ENCODE measurements at places on chromosomes 5 and 9. TPM values are rescaled to one million over a fixed set of nuclear protein-coding genes. Genes with fewer than 3 reads are reported as not detected.

PCDHB8 gene
- total RNA-seq = not detected

DNA sequence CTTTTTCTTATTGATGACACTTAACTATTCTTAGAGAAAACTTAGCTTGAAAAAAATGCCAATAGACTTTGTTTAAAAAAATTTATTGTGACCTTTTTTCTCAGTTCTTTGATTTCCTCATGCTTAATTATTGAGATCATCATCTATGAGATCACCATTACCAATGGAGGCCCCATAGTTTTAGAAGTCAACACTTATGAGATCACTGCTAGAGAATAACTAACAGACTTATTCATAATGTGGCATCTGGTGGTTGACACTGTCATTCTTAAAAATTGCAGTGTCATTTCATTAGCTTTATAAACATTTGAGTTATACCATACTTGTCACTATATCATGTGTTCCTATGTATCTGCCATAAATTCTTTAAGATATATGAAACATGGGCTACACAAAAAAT is 14.9 kb upstream of the FEM1C start:
- peak; percentile 29 for ATAC-seq
- no peaks in the 10 kb centered on the region for H3K36me3 ChIP-seq
- H3K27me3 ChIP-seq = peaks cover 23% of the 10 kb centered on the region
- H3K4me1 ChIP-seq = no peaks in the 10 kb centered on the region
- no peak overlapping the region for H3K4me3 ChIP-seq

DNA sequence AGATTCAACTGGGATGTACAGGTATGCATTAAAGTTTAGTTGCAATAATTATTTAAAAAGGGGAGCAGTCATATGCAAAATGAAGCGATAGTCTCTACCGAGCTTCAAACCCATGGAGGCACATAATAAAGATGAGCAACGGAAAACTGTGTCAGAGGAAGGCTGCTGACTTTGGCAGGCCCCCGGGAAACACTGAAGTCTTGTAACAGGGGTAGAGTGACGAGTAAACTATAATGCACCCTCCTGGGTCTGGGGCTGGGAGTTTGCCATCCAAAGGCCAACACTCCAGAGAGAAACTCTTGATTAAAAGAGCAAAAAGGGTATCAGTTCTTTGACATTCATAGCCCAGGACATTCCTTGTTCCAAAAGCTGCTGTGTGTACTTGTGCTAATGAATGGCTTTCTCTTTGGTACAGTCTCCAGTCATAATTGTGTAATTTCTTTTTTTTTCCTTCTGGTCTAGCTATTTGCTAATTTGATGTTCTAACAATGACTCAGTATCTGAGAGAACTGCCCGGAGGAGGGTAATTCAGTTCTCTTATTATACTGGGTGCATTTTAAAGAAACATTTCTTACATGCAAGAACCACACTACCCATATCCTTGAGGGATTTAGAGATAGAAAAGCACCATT is 59.2 kb downstream of the TNC start:
- H3K36me3 ChIP-seq = no peaks in the 10 kb centered on the region
- H3K27me3 ChIP-seq = peaks cover 23% of the 10 kb centered on the region
- no peak overlapping the region for H3K4me3 ChIP-seq
- no peak for ATAC-seq

- no peak overlapping the region for H3K27ac ChIP-seq
- H3K36me3 ChIP-seq = no peaks in the 10 kb centered on the region
- H3K4me3 ChIP-seq = no peak overlapping the region
- no peaks in the 10 kb centered on the region for H3K4me1 ChIP-seq
- H3K27me3 ChIP-seq = no peaks in the 10 kb centered on the region
Observed at GRCh38 chr9:76136986-76137385, 246.5 kb downstream of the PCSK5 start.

DNA sequence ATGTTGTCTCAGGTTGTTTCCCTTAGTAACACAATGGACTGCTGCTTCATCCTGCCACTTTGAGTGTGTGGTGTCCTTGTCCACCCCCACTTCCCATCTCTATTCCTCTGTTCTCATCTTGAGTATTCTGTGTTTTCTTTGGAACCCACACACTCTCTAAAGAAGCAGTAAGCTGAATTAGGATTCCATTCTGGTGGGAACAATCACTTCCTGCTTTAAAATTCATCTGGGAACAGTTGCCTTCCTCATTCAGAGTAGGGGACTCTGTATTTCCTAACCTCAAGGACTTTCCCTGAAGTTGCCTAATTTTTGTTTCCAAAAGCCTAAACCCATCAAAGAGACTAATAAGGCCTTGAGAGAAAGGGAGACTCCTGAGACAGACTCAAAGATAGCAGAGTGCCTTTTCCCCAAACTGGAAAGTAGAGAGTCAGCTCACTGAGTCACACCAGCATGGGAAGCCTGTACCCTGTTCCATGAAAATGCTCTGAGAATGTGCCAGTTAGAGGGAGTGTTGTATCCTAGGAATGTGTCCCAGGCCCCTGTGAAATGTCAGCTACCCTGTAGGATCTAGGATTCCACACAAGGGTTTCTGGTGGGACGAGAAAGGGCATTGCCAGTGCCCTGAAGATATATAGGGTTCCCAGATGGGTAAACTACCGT is 63.6 kb downstream of the CCDC192 start:
- no peaks in the 10 kb centered on the region for H3K4me1 ChIP-seq
- no peaks in the 10 kb centered on the region for H3K36me3 ChIP-seq
- H3K27me3 ChIP-seq = peaks cover 7% of the 10 kb centered on the region

DNA sequence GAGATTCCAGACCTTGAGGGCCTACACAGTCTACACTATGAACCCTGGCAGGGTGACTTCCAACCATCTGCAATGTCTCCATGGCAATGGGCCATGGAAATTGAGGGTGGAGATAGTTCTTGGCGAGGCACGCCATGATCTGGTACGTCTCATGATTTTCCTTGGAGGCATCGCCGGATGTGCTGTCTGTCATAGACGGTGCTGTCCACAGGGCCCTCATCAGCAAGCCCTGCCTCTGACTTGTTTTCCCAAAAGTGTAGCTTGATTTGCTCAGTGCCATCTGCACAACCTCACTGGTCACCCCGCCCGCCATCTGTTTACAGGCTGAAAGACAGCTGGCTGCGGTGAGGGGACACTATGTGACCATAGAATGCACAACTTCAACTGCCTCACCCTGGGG is 73.5 kb downstream of the BOD1 start:
- H3K27me3 ChIP-seq = peaks cover 20% of the 10 kb centered on the region
- H3K4me1 ChIP-seq = no peaks in the 10 kb centered on the region
- no peak overlapping the region for H3K27ac ChIP-seq
- no peak overlapping the region for H3K4me3 ChIP-seq
- no peak for ATAC-seq

SPRY4 gene
- 1.1 TPM for total RNA-seq

ANKRD55 gene
- 0.22 TPM for total RNA-seq

DNA sequence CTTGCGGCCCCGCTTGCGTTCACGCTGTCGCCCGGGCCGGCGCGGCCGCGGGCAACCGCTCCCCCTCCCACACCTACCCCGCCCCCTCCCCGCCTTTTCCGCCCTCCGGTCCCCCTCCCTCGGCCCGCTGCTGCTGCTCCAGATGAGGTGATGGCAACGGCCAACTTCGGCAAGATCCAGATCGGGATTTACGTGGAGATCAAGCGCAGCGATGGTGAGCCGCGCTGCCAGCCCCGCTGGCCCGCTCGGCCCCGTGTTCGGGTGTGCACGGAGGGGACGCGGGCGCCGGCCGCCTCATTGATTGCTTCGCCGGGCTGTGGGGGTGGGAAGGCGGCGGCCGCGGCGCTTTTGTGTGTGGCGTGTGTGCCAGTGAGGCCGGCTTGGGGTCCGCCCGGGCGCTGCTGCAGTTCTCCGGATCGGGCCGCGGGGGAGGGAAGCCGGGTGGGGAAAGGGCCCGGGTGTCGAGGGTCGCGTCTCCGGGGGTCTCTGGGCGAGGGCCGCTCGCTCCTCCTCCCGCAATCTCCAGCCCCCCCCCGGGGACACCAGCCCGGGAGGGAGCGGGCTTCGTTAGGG is 403 bp downstream of the KIF2A start:
- H3K4me1 ChIP-seq = peaks cover 40% of the 10 kb centered on the region
- ATAC-seq = peak; percentile 25
- H3K36me3 ChIP-seq = peaks cover 55% of the 10 kb centered on the region
- H3K4me3 ChIP-seq = peak overlapping the region; percentile 97
- no peaks in the 10 kb centered on the region for H3K27me3 ChIP-seq

C9orf78 gene
- total RNA-seq = 23.4 TPM

GRCh38 chr9:4305065-4305985 is 5.5 kb upstream of the GLIS3 start:
- peaks cover 38% of the 10 kb centered on the region for H3K27me3 ChIP-seq
- no peak overlapping the region for H3K4me3 ChIP-seq
- peaks cover 1% of the 10 kb centered on the region for H3K36me3 ChIP-seq
- peaks cover 29% of the 10 kb centered on the region for H3K4me1 ChIP-seq
- no peak overlapping the region for H3K27ac ChIP-seq

CDO1 gene
- total RNA-seq = not detected

DNA sequence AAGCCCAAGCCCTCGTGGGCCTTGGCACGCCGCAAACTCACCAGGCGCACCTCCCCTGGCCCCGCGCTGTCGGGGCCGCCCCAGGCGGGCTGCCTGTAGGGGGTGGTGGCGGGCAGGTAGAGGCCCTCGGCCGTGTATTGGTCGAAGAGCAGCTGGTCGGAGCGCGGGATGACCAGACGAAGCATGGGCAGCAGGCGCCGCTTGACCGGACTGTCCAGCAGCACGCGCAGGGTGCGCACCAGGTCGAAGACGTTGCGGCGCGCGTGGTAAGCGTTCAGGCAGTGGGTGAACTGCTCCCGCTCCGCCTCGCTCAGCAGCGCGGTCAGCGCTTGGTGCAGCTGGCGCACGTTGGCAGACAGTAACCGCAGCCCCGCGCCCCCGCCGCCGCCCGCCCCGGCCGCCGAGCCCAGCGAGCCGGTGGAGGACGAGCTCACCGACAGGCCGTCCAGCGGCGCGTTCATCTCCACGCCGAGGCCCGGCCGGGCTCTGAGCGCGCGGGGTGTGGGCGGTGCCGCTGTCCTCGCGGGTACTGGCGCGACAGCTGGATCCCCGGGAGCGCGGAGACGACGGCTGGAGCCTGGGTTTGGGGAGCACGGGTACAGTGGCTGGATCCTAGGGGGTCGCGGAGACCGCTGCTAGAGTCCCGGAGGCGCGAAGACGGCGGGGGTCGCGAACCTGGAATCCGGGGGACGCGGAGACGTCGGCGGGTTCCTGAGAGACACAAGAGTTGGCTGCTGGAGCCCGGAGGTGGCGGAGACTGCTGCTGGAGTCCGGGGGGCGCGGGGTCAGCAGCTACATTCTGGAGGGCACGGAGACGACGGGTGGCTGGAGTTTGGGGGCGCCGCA is 709 bp downstream of the WHRN start:
- H3K27me3 ChIP-seq = peaks cover 3% of the 10 kb centered on the region
- no peaks in the 10 kb centered on the region for H3K4me1 ChIP-seq
- H3K36me3 ChIP-seq = no peaks in the 10 kb centered on the region

DNA sequence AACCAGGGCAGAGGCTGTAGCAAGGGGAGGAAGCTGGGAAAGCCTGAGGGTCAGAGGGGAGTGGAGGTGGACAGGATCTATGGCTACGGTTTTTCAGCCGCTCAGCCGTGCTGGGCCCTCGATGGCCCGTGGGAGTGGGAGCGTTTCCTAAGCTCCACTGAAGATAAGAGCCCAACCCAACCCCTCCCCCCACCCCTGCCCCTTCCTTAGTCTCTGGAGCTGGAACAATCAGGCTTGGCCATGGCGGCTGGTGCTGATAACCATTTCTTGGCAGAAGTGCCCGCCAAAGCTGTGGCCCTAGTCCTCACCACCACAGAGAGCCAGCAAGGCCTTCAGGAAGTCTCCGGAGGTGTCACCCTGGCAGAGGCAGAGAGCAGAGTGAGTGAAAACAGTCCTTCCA is 20.3 kb upstream of the TNIP1 start:
- peaks cover 36% of the 10 kb centered on the region for H3K4me1 ChIP-seq
- H3K27me3 ChIP-seq = no peaks in the 10 kb centered on the region
- no peak for ATAC-seq
- H3K4me3 ChIP-seq = no peak overlapping the region
- H3K27ac ChIP-seq = peak overlapping the region; percentile 39
- peaks cover 95% of the 10 kb centered on the region for H3K36me3 ChIP-seq

- ATAC-seq = no peak
- peaks cover 20% of the 10 kb centered on the region for H3K4me1 ChIP-seq
- peak overlapping the region; percentile 91 for H3K27ac ChIP-seq
- H3K27me3 ChIP-seq = no peaks in the 10 kb centered on the region
- H3K36me3 ChIP-seq = peaks cover 66% of the 10 kb centered on the region
- no peak overlapping the region for H3K4me3 ChIP-seq
Observed at GRCh38 chr9:92713528-92713927, 43.6 kb upstream of the IPPK start.

DNA sequence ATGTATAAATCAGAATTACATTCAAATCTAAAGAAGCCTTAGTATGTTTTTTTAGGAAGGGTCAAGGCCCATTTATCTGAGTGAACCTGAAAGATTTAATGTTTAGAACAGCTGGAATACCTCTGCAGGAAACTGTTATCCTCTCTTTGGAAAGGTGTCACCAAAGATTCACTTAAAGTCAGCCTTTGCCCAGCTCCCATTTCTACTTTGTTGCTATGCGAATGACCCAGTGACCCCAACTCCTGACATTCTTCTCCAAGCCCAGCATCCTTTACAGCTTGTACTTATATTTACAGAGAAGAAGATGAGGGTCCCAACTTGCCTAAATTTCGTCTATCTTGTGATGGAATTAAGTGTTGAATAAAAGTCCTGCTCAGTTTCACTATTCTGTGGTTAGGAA is 1198.6 kb downstream of the CDH12 start:
- H3K27me3 ChIP-seq = no peaks in the 10 kb centered on the region
- ATAC-seq = no peak
- no peaks in the 10 kb centered on the region for H3K4me1 ChIP-seq

DNA sequence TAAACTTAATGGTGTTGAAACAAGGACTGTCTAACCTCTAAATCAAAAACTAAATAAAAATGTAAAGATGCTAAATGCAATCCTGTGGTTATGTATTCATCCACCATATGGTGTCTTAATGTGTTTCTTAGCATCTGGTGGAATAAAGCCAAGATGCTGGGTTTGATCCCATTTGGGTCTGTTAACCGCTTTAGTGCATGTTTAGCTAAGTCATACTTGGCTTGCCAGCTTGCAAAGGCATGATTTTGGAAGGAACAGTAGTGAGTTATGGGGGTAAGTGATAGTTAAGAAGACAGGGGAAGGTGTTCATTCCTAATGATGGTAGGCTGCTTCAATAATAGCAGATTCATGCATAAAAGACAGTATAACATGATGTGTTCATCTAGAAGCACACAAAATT is 139.0 kb upstream of the SLC27A6 start:
- H3K4me1 ChIP-seq = no peaks in the 10 kb centered on the region
- no peak for ATAC-seq
- H3K27ac ChIP-seq = no peak overlapping the region
- no peak overlapping the region for H3K4me3 ChIP-seq
- H3K27me3 ChIP-seq = no peaks in the 10 kb centered on the region

- ATAC-seq = peak; percentile 58
- H3K4me1 ChIP-seq = peaks cover 9% of the 10 kb centered on the region
- peak overlapping the region; percentile 61 for H3K4me3 ChIP-seq
- H3K27me3 ChIP-seq = no peaks in the 10 kb centered on the region
- H3K27ac ChIP-seq = peak overlapping the region; percentile 39
Observed at GRCh38 chr9:108842610-108843295, 13.0 kb downstream of the ACTL7B start.

- H3K27ac ChIP-seq = no peak overlapping the region
- H3K4me3 ChIP-seq = no peak overlapping the region
- H3K4me1 ChIP-seq = no peaks in the 10 kb centered on the region
- H3K27me3 ChIP-seq = no peaks in the 10 kb centered on the region
Observed at GRCh38 chr5:112668016-112668415, 69.7 kb upstream of the APC start.

GRCh38 chr5:57407391-57407790 is 75.2 kb downstream of the ACTBL2 start:
- ATAC-seq = no peak
- H3K27ac ChIP-seq = no peak overlapping the region
- peaks cover 6% of the 10 kb centered on the region for H3K27me3 ChIP-seq
